SIG-M5 (cell line): ENCODE measurements at places on chromosomes 5 and 9.

GRCh38 chr5:122310889-122311288 is 1.1 kb upstream of the SNCAIP start:
- no peak for DNase-seq

GRCh38 chr5:1054799-1055775 is 46.5 kb downstream of the NKD2 start:
- DNase-seq = no peak

GRCh38 chr5:94595281-94595840 is 23.0 kb downstream of the KIAA0825 start:
- DNase-seq = no peak

- no peak for DNase-seq
Observed at GRCh38 chr5:151772029-151772845, 483 bp downstream of the G3BP1 start.

DNA sequence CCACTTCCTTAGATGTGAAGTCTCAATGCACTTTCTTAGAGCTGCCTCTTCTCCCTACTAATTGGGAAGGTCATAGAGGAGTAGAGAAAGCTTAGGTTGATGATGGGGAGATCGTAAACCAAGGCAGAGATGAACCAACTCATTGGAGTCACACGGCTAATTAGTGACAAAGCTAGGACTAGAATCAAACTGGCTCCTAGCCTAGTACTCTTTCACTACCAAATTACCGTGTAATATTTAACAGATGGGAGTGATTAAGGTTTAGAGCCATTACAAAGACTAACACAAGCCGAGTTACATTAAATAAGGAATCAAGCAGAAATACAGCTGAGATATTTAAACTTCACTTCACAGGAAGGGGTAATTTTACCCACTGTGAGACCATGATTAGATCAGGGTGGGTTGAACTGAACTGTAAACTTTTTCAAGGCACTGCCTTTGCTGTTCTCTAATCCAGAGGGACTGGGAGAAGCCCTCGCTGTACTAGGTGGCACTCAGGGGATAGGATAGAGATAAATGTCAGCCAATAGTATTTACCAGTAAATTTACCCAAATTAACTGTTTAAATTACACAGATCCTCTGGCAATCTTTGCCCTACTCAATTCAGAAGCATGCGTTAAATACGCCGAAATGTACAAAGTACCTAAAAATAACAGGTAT is 166.4 kb upstream of the PIK3R1 start:
- DNase-seq = no peak

DNA sequence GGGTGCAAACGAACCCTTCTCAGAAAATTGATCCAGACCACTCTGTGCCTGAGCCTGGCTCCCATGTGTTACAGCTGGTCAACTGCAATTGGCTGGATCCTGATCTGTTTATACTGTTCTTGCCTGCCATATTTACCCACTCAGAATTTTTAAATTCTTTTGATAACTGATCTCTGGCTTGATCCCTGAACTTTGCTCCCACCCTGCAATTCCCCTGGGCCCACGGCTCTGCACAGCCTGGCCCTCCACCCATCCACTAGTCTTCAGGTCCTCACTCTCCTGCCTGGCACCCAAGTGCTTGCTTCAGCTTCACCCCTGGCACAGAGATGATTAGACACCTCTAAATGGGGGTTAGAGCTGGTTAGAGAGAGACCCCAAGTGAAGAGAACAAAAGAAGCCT is 25.9 kb upstream of the MIER3 start:
- DNase-seq = no peak

- no peak for DNase-seq
Observed at GRCh38 chr9:133351908-133352634, 4.1 kb downstream of the RPL7A start.

DNA sequence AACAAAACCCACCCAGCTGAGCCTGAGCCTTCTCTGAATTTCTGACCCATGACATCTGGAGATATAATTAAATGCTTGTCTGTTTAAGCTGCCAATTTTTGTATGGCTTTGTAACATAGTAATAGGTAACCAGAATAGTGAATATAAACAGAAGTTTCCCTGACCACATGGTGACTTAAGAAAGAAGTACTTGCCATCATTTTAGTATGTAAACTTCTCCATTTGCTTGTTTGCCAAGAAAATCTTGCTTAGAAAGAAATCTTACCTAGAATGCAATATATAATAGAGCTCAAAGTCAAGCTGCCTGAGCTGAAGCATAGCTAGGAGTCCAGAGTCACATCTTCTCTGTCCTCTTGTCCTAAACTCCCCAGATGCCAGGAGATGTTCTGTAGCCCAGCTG is 117.0 kb downstream of the PCSK1 start:
- DNase-seq = no peak

GRCh38 chr5:165607026-165607425 is 2101.6 kb downstream of the MAT2B start:
- DNase-seq = no peak

GRCh38 chr5:33755231-33755630 is 136.6 kb downstream of the ADAMTS12 start:
- DNase-seq = no peak

- DNase-seq = no peak
Observed at GRCh38 chr9:17862101-17862500, 283.2 kb downstream of the SH3GL2 start.

DNA sequence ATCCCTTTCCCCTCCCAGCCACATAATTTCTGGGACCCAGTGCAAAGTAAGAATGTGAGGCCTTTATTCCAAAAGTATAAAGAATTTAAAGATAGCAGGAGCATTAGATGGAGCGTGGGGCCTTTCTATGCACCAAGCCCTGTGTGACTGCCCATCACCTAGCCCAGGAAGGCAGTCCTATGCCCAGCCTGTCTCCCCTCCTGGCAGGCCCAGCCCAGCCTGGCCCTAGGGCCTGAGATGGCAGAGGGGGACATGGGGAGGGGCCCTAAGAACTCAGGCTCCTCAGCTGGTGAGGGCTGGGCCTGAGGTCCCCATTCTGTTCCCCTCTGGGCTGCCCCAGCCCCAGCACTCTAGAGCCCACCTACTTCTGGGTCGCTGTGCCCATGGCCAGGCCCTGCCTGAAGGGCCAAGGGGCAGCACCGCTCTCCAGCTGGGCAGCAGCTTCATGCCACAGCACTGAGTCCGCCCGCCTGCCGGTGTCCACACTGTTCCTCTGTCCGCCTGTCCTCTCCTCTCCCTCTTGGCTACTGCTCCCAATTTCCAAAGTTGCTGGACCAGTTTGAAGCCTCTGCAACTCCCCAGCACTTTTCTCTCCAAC is 995 bp upstream of the SLC23A1 start:
- DNase-seq = no peak

DNA sequence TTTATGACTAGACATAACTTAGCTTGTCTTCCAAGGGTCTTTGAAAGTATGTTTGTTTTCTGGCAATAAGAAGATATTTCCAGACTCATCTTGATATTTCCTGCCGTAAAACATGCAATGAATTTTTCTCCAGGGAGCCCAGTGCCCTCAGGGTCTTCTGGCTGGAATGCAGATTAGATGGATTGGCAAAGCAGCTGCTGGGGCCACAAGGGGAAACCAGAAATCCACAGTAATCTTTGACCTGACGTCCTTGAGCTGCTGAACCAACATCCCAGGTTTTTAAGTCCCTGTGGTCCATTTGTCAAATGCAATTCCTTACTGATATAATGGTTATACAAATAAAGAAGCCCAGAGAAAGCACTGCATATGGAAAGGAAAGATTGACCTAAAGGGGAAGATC is 93.0 kb downstream of the THBS4 start:
- no peak for DNase-seq

DNA sequence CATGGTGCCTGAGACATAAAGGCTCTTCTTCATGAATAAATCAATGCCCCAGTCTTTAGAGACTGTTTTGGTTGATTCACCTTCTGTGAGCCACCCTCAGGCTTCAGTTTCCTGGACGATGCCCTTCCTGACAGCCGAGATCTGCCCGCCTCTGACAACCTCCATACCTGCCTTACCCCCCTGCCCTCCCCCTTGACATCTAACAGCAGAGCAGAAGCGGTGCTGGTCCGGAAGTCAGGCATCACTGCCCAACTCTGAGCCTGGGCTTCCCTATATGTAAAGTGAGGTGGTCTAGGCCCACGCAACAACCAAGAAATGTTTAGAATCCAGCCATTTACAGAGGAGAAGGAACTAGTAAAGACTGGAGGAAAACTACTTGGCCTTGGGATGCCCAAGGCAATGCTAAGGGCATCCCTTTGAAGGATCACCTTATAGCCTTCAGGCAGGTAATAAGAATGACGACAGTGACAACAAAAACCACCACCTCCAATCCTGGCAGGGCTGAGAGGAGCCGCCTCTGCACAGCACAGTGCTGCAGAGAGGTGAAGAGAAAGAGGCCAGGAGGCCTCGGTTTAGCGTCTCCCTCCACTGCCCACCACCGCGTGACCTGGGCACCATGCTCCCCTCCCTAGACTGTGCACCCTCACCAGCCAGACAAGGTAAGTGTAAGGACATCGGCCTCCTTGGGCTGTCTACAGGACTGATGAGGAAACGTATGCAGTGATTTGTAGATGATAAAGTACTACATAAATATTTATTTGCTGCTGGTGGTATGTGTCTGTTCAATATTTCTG is 35.3 kb upstream of the GABBR2 start:
- no peak for DNase-seq

GRCh38 chr9:121597698-121598166 is 53.7 kb upstream of the DAB2IP start:
- DNase-seq = no peak

- no peak for DNase-seq
Observed at GRCh38 chr9:37618817-37619216, 26.4 kb upstream of the TOMM5 start.
